B cell (primary cell): ENCODE measurements at places on chromosomes 1 and 21. TPM values are rescaled to one million over a fixed set of nuclear protein-coding genes. Genes with fewer than 3 reads are reported as not detected.

AMY2B gene
- polyA plus RNA-seq: 32.6 and 48.3 TPM in 2 replicates

ERICH3 gene
- polyA plus RNA-seq: 0.03 and 0.10 TPM in 2 replicates

CYP2J2 gene
- 0.37 and 0.91 TPM in 2 replicates for polyA plus RNA-seq

CFAP74 gene
- polyA plus RNA-seq: not detected in 2 replicates

ANKRD34A gene
- 0.56 and 0.86 TPM in 2 replicates for polyA plus RNA-seq

SLC25A34 gene
- polyA plus RNA-seq: 4.1 and 4.6 TPM in 2 replicates

CACNA1S gene
- polyA plus RNA-seq: not detected in 2 replicates

NCAM2 gene
- polyA plus RNA-seq: 0.10 and 0.13 TPM in 2 replicates

OLIG2 gene
- not detected in 2 replicates for polyA plus RNA-seq

FCRLB gene
- polyA plus RNA-seq: 1.8 and 6.4 TPM in 2 replicates

KANK4 gene
- polyA plus RNA-seq: not detected in 2 replicates

IGSF21 gene
- not detected in 2 replicates for polyA plus RNA-seq

RGS4 gene
- not detected in 2 replicates for polyA plus RNA-seq

FOXD3 gene
- polyA plus RNA-seq: not detected in 2 replicates

NCMAP gene
- polyA plus RNA-seq: not detected in 2 replicates

PPIAL4G gene
- 0.03 TPM in 1 of 2 replicates, not detected in the other for polyA plus RNA-seq

C1orf141 gene
- polyA plus RNA-seq: not detected in 2 replicates

FPGT gene
- polyA plus RNA-seq: 2.1 and 3.7 TPM in 2 replicates

KIF17 gene
- not detected in 2 replicates for polyA plus RNA-seq

KLF17 gene
- polyA plus RNA-seq: not detected in 2 replicates

RAP1A gene
- polyA plus RNA-seq: 32.6 and 39.8 TPM in 2 replicates

DCDC2B gene
- polyA plus RNA-seq: not detected in 2 replicates

PGLYRP4 gene
- not detected in 2 replicates for polyA plus RNA-seq

OR2L2 gene
- 0.72 and 1.7 TPM in 2 replicates for polyA plus RNA-seq

SORT1 gene
- 0.13 and 0.14 TPM in 2 replicates for polyA plus RNA-seq

SPATA17 gene
- polyA plus RNA-seq: not detected in 2 replicates

HES2 gene
- polyA plus RNA-seq: not detected in 2 replicates

DCST2 gene
- polyA plus RNA-seq: 2.9 and 5.4 TPM in 2 replicates
